ENCODE measurements at places on chromosomes 4 and X.

DNA sequence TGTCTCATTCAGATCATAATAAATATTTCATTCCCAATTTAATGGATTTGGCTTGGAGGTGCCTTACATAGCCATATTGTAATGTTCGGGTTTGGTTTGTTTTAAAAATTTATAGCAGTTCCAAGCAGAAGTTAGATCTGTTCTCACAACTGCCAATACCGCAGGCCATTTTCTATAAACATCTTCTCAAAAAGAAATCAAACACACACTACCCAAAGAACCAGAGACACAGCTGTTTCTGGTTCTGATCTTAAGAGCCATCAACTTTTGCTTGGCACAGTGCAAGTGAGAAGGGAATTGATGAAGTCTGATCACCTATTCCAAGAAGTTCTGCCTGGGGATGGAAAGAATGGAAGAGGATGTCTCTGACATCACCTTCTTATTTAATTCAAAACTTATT is 22.9 kb downstream of the MID1IP1 start:
- H3K4me3 ChIP-seq = no peak overlapping the region
- no peaks in the 10 kb centered on the region for H3K36me3 ChIP-seq
- H3K27me3 ChIP-seq = no peaks in the 10 kb centered on the region
- no peak for DNase-seq

DNA sequence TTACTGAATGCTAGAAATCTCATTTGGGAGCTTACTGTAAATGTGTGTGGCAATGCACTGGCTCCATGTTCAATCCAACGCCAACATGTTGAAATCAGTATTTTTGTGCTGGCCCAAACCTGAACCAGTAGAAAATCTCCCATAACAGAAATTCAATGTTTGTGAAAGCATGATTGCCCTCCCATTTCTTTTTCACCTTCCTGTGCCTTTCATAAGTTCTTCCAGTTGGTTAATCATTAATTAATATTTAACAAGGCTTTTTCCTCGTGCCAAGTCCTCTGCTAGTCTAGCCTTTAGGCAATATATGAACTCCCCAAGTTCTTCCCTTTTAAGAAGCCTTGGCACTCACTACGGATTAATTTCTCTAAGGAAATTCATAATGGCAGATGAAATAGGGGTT is 1.3 kb upstream of the PLS3 start:
- H3K4me3 ChIP-seq = no peak overlapping the region
- H3K27me3 ChIP-seq = no peaks in the 10 kb centered on the region
- H3K36me3 ChIP-seq = no peaks in the 10 kb centered on the region
- no peak for DNase-seq
- H3K4me1 ChIP-seq = peaks cover 17% of the 10 kb centered on the region

DNA sequence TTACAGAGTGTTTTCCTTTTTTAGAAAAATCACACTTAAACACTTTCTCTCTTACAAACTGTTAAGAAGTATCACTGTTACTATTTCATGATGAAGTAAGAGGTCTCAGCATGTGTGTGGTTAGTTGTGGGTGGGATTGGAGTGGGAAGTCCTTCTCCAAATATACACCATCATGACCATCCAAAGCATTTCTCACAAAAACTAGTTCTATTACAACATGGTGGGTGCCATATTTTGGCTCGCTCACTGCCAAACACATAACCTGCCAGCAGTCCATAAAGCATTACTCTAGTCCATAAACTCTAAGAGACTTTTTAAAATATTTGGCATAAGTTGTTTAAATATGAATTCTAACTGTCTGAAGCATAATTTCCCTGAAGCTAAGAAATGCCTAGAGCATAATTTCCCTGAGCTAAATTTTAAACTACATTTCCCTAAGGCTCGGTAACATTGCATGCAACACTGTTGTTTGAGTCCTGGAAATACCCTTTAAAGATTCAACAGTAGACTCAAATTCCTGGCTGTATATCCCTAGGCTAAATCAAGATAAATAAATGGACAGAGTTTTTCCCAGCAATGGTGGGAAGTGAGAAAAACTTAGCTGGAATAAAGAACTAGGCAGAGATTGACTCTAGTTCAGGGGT is 415.0 kb upstream of the INTU start:
- no peaks in the 10 kb centered on the region for H3K27me3 ChIP-seq
- no peak overlapping the region for H3K4me3 ChIP-seq
- DNase-seq = no peak

DNA sequence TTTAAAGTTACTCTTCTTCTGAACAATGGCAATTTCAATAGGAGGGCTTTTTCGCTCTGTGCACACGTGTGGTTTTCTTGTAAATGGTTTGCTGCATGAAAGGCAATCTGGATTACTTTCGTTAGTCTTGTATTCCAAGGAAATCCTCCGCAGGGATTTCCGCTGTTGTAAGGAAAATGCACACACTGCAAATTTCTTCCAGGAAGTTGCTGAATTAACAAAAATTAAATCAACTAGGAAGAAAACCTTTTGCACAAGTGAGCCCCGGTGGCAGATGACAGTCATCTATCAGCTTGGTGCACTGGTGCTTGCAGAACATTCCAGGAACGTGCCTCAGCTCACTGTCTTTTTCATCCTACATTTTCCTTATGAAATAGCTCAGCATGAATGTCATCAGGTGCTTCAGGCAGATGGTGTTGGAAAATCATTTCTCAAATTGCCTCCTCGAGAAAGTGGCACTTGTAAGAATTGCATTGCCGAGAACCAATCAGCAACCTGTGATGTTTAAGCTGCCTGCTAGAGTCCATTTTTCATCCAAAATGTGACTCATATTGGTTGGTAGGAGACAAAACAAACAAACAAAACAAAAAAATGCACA is 272.4 kb upstream of the VCX start:
- no peak overlapping the region for H3K4me3 ChIP-seq
- no peaks in the 10 kb centered on the region for H3K4me1 ChIP-seq
- DNase-seq = no peak
- H3K36me3 ChIP-seq = no peaks in the 10 kb centered on the region
- H3K27me3 ChIP-seq = no peaks in the 10 kb centered on the region

GRCh38 chr4:84673475-84674240 is 90.7 kb downstream of the CDS1 start:
- H3K36me3 ChIP-seq = peaks cover 51% of the 10 kb centered on the region
- no peaks in the 10 kb centered on the region for H3K27me3 ChIP-seq
- no peak overlapping the region for H3K4me3 ChIP-seq
- DNase-seq = no peak
- no peak overlapping the region for H3K27ac ChIP-seq
- H3K4me1 ChIP-seq = peaks cover 12% of the 10 kb centered on the region

DNA sequence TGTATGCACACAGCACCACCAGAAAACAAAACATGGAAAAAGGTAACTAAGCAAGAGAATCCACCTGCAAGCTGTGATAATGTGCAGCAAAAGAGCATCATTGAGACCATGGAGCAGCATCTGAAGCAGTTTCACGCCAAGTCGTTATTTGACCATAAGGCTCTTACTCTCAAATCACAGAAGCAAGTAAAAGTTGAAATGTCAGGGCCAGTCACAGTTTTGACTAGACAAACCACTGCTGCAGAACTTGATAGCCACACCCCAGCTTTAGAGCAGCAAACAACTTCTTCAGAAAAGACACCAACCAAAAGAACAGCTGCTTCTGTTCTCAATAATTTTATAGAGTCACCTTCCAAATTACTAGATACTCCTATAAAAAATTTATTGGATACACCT is 90.2 kb downstream of the TET2 start:
- H3K27me3 ChIP-seq = no peaks in the 10 kb centered on the region
- H3K27ac ChIP-seq = no peak overlapping the region
- no peak for DNase-seq
- no peaks in the 10 kb centered on the region for H3K4me1 ChIP-seq
- H3K36me3 ChIP-seq = peaks cover 11% of the 10 kb centered on the region
- no peak overlapping the region for H3K4me3 ChIP-seq

GRCh38 chrX:135572436-135572835 is 52.0 kb downstream of the INTS6L start:
- no peaks in the 10 kb centered on the region for H3K27me3 ChIP-seq
- DNase-seq = peak; percentile 1
- H3K36me3 ChIP-seq = no peaks in the 10 kb centered on the region

GRCh38 chr4:48645225-48645794 is 134.8 kb downstream of the FRYL start:
- no peak overlapping the region for H3K27ac ChIP-seq
- no peaks in the 10 kb centered on the region for H3K36me3 ChIP-seq
- H3K4me1 ChIP-seq = peaks cover 19% of the 10 kb centered on the region
- no peaks in the 10 kb centered on the region for H3K27me3 ChIP-seq
- no peak for DNase-seq

DNA sequence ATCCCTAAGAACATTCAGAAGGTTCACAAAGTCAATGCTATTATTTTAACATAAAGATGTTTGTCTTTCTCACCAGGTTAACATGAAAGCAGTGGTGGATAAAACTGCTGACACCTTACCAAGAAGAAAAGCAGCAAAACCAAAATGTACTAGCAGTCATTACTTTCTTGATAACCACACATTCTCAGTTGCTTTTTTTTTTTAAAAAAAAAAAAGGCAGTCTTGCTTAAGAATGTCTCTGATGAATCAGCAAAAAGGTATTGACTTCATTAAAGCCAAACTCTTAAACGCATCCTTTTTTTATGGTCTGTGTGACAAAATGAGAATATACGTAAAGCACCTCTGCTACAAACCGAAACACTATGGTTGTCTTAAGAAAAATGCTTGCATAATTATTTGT is 31.9 kb downstream of the CDKL2 start:
- H3K4me1 ChIP-seq = no peaks in the 10 kb centered on the region
- no peaks in the 10 kb centered on the region for H3K36me3 ChIP-seq
- no peak overlapping the region for H3K27ac ChIP-seq
- peak; percentile 58 for DNase-seq

- no peak for DNase-seq
- no peak overlapping the region for H3K4me3 ChIP-seq
- H3K27me3 ChIP-seq = no peaks in the 10 kb centered on the region
- H3K27ac ChIP-seq = no peak overlapping the region
Observed at GRCh38 chr4:7971881-7972500, 32.3 kb upstream of the AFAP1 start.

GRCh38 chr4:69689599-69689998 is 36.6 kb upstream of the UGT2A1 start:
- no peak overlapping the region for H3K4me3 ChIP-seq
- no peak overlapping the region for H3K27ac ChIP-seq
- no peaks in the 10 kb centered on the region for H3K27me3 ChIP-seq
- peak; percentile 72 for DNase-seq
- no peaks in the 10 kb centered on the region for H3K4me1 ChIP-seq

- no peaks in the 10 kb centered on the region for H3K27me3 ChIP-seq
- no peaks in the 10 kb centered on the region for H3K36me3 ChIP-seq
- peak; percentile 2 for DNase-seq
- no peaks in the 10 kb centered on the region for H3K4me1 ChIP-seq
Observed at GRCh38 chr4:148998719-148999118, 556.5 kb upstream of the NR3C2 start.

DNA sequence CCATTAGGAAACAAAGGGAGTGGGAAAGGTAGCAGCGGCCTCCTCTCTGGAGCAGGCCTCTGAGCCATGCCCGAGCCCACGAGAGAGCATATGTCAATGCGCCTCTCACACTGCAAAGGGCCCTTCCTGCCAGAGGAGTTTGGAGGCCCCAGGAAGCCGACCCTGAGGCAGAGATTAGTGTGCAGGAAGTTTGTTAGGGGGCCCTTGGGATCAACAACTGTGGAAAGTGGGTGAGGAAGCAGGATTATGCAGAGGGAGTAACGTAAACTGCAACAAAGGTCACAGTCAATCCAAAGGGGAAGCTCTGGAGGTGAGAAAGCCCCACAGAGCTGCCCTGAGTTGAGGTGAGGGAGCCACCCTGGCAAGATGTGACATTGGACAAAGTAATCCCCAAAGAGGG is 17.4 kb downstream of the RTL5 start:
- H3K36me3 ChIP-seq = no peaks in the 10 kb centered on the region
- no peaks in the 10 kb centered on the region for H3K27me3 ChIP-seq
- H3K4me1 ChIP-seq = peaks cover 22% of the 10 kb centered on the region

DNA sequence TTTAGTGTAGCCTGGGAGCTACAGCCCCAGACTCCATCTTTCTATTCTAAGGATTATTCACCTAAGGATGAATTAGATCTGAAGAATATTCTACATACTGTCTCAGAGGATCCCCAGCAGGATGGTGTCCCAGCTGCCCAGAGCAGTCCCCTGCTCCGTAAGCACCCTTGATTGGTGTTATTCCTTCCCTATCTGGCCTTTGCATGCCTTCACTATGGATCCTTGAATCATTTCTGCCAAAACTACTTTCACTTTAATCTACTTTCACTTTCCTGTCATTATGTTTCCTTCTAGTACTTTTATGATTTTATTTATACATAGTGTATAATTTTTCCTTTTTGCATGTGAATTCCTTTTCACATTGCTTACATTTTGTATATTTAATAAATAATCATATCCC is 39.2 kb downstream of the ARHGAP24 start:
- DNase-seq = no peak
- no peak overlapping the region for H3K4me3 ChIP-seq
- H3K27me3 ChIP-seq = no peaks in the 10 kb centered on the region
- peaks cover 19% of the 10 kb centered on the region for H3K4me1 ChIP-seq

- no peaks in the 10 kb centered on the region for H3K27me3 ChIP-seq
- H3K4me1 ChIP-seq = no peaks in the 10 kb centered on the region
- H3K27ac ChIP-seq = no peak overlapping the region
- no peaks in the 10 kb centered on the region for H3K36me3 ChIP-seq
- no peak for DNase-seq
Observed at GRCh38 chrX:13891377-13892140, 74.7 kb upstream of the GPM6B start.

DNA sequence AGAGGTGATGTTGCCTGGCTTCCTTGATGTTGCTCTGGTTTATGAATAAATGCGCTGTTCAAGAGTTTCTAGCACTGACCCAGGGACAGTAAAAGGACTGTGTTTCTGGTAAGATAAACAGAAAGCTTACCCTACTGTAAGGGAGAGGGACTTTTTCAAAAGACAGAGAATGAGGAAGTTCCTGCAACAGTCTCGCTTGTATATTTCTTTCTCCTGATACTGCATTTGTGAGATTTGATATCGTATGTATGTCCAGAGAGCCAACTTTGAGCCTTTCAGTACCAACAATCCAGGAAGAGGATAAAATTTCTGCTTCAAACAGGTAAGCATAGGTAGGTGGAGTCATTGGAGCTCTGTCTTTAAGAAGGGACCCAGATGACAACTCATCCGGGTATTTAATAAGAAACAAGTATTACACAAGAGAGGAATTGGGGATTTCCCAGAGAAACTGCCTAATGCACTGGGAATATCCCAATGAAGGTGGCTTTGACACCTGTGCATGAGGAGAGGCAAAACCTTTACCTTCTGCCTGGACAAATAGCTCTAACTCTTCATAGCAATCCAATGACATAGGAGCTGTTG is 773 bp downstream of the DAPP1 start:
- H3K27me3 ChIP-seq = no peaks in the 10 kb centered on the region
- DNase-seq = no peak
- no peaks in the 10 kb centered on the region for H3K4me1 ChIP-seq
- no peak overlapping the region for H3K27ac ChIP-seq

DNA sequence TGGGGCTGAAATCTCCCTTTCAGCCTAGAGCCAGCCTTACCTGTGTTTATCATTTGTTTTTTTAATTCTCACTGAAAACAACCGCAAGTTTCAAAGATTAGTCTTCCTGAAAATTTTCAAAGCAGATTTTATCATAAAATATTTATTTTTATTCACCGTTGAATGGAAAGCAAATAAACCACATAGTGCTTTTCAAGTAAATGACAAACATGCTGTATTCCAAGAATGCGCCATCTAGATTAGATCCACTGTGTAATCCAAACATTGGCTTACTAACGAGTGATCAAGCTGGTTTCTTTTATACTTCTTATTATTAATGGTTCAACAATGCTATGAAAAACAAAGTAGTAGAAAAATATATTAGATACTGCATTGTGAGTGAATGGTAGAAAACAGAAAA is 1176.2 kb upstream of the IGFBP7 start:
- no peak for DNase-seq
- H3K27me3 ChIP-seq = no peaks in the 10 kb centered on the region
- H3K36me3 ChIP-seq = no peaks in the 10 kb centered on the region
- peaks cover 9% of the 10 kb centered on the region for H3K4me1 ChIP-seq

Data from cardiac muscle cell (in vitro differentiated cells and primary cell).